Left ventricle myocardium inferior (tissue), 1 donor: ENCODE measurements at places on chromosomes 11 and 22. TPM values are rescaled to one million over a fixed set of nuclear protein-coding genes. Genes with fewer than 3 reads are reported as not detected.

The HSD17B12 gene
- total RNA-seq, result 83.6 TPM

The RFPL2 gene
- total RNA-seq, result 0.08 TPM

The KIRREL3 gene
- 0.74 TPM for total RNA-seq

The CHST1 gene
- 2.9 TPM for total RNA-seq

The MADD gene
- 40.9 TPM for total RNA-seq

The IZUMO1R gene
- total RNA-seq, result not detected

- no peak for DNase-seq
Observed at GRCh38 chr22:30720263-30720837, 25.7 kb downstream of the OSBP2 start.

GRCh38 chr11:102138670-102139069, 28.4 kb downstream of the YAP1 start:
- no peak for DNase-seq

- no peak for DNase-seq
Observed at GRCh38 chr11:57622263-57622662, 24.8 kb downstream of the SERPING1 start.

GRCh38 chr22:30837531-30837930, 131.0 kb downstream of the MORC2 start:
- no peak for DNase-seq

DNA sequence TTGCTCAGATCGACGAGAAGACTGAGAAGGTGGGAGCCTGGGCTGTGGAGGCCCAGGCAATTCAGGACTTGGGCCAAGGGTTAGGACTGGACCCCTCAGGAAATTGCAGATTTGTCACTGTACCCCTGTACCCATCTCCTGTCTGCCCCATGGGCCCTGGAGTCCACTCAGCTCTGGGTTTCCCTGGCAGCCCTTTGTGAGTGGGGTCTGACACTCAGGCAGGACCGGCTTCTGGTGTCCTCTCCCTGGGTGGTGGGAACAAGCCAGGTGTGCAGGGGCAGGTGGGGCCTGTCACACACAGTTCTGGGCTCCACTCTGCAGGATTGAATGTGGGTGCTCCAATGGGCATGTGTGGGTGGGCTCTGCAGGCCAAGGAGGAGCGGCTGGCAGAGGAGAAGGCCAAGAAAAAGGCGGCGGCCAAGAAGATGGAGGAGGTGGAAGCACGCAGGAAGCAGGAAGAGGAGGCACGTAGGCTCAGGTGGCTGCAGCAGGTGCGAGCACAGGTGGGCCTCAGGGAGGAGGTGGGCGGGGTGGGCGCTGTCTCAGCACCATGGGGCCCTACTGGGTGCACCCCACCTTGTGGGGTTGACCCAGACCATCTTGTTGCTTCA, 21.6 kb downstream of the INCENP start:
- no peak for DNase-seq

- DNase-seq, result no peak
Observed at GRCh38 chr11:106733635-106734034, 284.6 kb downstream of the GUCY1A2 start.

DNA sequence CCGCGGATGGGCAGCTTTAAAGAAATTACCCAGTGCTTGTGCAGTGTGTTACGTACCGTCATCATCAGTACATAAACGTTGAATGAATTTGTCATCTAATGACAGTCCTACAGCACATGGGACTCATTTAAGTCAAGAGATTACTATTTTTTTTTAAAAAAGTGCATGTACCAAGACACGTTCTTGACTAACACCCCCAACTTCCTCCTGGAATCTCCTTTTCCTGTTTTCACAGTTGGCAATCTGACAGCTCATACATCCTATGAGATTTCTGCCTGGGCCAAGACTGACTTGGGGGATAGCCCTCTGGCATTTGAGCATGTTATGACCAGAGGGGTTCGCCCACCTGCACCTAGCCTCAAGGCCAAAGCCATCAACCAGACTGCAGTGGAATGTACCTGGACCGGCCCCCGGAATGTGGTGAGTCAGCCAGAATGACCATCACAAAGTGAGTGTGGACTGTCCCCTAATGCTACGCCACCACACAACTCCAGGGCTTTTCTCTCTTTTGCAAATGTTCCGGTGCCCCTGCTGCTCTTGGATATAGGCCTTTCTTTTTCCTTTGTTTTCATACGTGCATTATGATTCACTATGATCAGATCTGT, 162.0 kb upstream of the SORL1-AS1 start:
- DNase-seq, result no peak

- DNase-seq, result peak; percentile 52
Observed at GRCh38 chr11:68120273-68121066, 718 bp downstream of the CHKA start.

- DNase-seq, result no peak
Observed at GRCh38 chr11:40506226-40506625, 953.2 kb downstream of the LRRC4C start.

- DNase-seq, result no peak
Observed at GRCh38 chr22:45946805-45947600, 30.0 kb downstream of the WNT7B start.

GRCh38 chr11:106957030-106957482, 61.2 kb downstream of the GUCY1A2 start:
- DNase-seq, result no peak

GRCh38 chr11:5363679-5364078, 12.4 kb downstream of the OR51B6 start:
- no peak for DNase-seq

DNA sequence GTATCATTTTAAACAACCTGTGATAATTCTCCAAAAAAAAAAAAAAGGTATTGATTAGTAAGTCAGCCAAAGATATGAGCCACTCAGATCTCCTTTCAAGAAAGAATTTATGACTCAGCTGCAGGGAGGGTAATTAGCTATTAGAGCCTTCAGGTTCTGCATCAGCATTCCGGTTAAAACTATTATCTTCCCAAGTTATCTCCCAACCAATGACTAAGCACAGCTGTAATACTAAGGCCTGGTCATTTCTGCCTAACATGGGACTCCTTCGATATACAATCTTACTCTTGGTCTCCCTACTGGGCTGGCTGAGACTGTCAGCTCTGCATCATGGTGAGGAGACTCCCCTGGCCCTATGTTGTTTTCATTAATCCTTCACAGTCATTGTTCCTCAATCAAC, 60.4 kb downstream of the SBF2 start:
- no peak for DNase-seq

GRCh38 chr22:35991168-35991567, 37.5 kb downstream of the RBFOX2 start:
- DNase-seq, result no peak

- DNase-seq, result no peak
Observed at GRCh38 chr11:128691802-128692752, 1.8 kb upstream of the FLI1 start.

DNA sequence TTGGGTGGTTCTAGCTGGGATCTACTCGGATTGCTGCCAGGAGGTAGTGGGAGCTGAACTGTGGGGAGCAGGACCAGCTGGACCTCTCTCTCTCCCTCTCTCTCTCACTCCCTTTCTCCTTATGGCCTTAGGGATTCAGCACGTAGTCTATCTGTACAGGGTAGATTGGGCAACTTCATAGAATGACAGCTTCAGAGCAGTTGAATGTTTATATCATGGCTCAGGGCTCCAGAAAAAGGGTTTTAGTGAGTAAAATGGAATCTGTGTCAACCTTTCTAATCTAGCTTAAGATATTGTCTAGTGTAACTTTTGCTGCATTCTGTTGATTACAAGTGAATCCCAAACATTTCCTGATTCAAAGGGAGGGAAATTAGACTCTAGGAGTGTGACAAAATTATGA, 127.7 kb upstream of the PDGFD start:
- no peak for DNase-seq

DNA sequence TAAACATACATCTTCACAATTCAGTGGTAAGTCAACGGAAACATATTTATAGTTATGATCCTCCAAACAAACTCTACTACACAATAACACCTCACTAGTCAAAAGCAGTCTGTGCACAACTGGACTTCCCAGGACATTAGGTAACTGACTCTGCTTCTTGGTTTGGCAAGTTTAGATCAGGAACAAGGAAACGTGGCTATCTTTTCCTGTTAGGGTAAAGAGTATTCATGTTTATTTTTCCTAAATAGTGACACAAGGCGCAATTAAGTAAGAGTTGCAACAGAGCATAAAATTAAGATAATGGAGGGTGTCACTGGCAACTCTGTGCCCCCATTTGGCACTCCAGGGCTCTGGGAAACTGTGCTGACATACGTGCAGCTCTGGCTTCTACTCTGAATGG, 70.2 kb upstream of the TP53AIP1 start:
- DNase-seq, result no peak

- peak; percentile 73 for DNase-seq
Observed at GRCh38 chr11:117876341-117877119, at the start of gene FXYD6. FXYD6 (minus strand) TSS chr11:117876658; CDS start chr11:117842776, 33,882 bp downstream.

DNA sequence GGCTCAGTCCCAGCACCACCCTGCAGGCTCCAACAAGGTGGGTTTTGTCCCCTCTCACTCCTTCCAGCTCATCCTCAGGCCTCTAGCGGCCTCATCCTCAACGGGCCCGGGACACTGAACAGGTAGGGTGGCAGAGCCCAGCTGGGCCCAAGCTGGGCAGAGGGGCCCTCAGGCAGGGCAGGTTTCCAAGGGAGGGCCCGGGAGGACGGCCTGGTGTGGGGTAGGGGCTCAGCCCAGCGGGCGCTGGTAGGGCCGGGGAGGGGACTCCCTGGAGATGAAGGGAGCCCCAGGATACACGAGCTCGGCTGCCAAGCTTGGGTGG, 2.5 kb upstream of the IFITM10 start:
- no peak for DNase-seq

DNA sequence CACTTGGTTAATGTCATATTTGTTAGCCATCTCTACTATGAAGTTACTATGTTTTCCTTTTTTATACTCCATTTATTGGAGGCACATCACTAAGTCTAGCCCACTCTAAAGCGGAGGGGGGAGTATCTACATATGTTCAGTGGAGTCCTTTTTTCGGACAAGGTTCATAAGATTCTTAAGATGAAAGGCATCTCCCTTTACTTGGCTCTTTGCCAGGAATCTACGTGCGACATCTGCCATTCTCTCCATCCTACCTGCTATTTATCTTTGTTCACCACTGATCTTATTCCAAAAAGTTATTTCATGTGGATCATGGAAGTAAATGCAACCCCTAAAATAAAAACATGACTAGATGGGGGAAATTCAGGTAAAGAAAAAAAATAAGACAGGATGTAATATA, 77.4 kb upstream of the YWHAH start:
- no peak for DNase-seq
